AG10803 (cell line): ENCODE measurements at places on chromosomes 4 and X.

DNA sequence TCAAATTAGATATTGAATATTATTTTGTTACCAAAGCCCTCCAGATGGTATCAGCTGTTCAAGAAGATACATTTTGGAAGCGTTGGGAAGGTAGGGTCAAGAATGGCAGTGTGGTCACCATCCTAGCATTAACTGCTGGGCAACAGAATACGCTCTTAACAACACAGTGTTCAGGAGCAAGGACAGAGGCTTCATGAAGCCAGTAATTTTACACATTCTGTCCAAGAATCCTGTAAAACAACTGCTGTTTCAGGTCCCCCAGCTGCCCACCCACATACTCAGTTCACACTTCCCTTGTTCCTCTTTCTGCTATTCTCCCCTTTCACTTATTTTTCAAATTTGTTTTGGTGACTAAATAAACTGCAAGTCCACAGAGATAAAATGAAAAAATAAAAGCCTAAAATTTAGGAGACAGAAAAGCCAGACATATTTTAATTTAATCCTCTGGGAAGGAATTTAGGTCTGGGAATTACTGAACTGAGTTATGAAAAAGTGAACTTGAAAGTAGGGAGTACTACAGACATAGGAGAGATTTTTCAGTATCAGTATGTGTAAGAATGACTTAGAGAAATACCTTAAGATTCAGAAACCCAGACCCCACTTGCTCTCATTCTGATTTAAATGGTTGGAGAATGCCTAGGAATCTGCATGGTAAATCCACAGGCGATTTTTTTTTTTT is 406.7 kb downstream of the MAPK10 start:
- no peak for DNase-seq

DNA sequence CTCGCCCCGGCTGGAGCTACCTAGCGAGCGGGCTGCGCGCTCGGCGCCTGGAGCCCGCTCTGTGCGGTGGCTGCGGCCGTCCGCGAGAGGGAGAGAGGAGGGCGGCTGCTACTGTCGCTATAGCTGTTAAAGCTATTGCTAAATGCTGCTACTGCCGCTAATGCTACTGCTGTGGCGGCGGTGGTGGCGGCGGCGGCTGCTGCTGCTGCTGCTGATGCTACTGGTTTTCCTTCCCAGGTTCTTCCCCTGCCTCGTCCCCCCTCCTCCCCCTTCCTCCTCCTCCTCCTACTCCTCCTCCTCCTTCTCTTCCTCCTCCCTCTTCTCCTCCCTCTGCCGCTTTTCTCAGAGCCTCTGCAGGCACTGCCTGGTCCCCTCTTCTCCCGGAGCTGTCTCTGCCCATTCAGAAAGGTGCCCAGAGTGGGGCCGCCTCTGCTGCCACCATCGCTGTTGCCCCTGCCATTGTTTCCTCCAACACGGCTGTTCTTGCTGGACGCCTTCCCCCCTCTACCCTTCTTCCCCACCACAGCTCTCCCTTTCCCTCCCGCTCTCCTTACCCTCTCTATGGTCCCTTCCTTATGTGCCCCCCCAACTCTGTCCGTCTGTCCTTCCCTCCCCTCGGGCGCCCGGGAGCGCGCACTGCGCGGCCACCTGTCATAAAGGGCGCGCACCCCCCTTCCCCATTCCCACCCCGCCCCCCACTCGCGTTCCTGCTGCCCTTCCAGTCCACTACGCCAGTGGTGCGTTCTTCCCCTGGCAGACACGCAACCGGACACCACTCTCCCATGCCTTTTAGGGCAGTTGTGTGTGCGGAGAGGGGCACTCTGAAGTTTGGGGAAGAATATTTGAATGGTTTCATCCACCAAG is at the start of gene NEXMIF:
Gene NEXMIF, minus strand, starts transcription at position 228 of the 864 bp plus-strand sequence.
- DNase-seq = peak; percentile 9

DNA sequence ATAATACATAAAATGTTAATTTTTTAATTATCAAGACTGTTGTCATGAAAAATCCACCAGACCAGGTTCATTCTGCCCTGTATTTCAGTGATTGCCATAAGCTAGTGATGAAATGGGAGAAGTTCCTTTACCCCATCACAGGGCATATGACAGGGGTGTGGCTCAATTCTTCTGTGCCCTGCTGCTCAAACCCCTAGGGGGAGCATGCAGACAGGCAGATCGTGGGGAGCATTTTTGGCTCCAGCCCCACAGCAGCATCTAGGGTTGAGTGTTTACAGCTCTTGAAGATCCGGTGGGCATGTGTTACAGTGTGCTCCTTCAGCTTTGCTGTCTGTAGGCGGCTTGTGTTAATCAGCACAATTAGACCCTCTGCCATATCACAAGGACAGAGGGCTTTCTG is 700.7 kb downstream of the PCDH18 start:
- DNase-seq = no peak

DNA sequence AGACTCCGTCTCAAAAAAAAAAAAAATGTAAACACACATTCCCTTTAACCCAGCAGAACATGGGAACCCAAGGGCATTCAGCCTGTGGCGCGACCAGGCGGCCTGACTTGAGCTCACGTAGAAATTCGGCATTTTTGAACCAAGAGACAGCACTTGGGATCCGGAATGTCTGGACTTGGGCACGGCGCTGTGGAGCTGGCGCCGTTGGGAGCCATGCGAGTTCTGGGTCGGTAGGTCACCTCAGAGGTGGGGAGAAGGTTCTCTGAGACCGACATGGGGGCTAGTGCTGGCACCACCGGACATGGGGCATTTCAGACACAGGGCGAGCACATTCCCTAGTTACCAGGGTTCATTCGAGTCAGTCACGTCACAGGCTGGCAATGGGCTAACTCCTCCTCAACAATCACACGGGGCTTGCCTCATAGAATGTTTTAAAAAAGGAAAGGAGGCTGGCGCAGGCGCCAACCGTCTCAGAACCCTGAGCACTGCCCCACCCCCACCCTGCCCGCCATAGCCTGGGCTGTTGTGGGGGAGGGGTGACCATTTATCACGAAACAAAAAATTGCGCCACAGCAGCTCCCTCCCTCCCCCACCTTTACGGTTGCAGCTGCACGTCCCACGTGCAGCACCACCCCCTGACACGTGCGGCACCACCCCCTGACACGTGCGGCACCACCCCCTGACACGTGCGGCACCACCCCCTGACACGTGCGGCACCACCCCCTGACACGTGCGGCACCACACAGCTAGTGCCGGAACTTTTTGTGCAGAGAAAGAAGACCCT is at the start of gene TEX28:
Gene TEX28, minus strand, starts transcription at position 334 of the 784 bp plus-strand sequence. CDS start 3,007 bp downstream, outside the sequence.
- DNase-seq = no peak

- DNase-seq = peak; percentile 39
Measured at GRCh38 chr4:110480746-110481271, 4.9 kb downstream of the ENPEP start.

- DNase-seq = peak; percentile 94
Measured at GRCh38 chr4:16626945-16627344, 271.5 kb downstream of the LDB2 start.

GRCh38 chr4:83083925-83084475 is 30.5 kb downstream of the PLAC8 start:
- DNase-seq = no peak

- DNase-seq = no peak
Measured at GRCh38 chrX:53281963-53282695, 745 bp upstream of the IQSEC2 start.

DNA sequence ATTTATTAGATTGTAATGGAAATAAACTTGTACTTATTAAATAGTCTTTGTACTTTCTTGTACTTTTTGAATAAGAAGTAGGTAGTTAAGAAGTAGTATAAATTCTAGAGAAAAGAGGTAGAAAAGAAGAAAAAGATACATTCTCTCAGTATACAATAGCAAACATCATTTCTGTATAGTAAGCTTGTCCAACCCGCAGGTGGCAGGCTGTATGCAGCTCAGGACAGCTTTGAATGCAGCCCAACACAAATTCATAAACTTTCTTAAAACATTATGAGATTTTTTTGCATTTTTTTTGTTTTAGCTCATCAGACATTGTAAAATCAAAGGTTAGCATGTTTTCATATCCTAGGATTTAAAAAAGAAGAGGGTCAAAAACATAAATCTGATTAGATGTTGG is 441.6 kb downstream of the DTHD1 start:
- DNase-seq = no peak

DNA sequence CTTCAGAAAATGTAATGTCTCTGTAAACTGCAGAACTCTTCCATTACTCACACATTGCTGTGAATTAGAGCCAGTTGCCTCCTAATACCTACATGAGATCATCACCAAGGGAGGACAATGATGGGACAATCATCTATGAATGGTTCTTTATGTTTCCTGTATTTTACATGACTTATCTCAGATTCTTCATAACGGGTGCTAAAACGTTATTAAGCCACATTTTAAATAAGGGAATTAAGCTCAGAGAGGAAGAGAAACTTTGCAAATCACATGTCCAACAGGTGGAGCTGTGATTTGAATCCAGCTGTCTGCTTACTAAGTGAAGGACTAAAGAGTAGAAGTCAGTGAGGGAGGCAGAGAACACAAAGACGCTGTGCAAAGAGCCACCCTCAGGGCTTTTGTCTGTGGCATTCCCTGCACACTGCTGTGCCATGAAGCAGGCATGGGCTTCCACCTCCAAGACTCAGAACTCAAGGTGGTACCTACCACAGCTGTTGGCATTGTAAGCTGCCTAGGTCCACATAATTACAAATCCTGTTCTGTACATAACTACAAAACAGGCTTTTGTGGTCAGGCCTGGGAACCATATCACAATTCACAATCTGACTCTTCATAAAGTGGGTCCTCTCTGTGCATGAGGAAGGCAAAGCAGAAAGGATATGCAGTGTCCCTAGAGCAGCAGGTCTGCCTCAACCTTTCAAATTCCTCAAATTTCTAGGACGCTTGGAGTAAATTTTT is 12.8 kb downstream of the TBC1D9 start:
- peak; percentile 34 for DNase-seq

DNA sequence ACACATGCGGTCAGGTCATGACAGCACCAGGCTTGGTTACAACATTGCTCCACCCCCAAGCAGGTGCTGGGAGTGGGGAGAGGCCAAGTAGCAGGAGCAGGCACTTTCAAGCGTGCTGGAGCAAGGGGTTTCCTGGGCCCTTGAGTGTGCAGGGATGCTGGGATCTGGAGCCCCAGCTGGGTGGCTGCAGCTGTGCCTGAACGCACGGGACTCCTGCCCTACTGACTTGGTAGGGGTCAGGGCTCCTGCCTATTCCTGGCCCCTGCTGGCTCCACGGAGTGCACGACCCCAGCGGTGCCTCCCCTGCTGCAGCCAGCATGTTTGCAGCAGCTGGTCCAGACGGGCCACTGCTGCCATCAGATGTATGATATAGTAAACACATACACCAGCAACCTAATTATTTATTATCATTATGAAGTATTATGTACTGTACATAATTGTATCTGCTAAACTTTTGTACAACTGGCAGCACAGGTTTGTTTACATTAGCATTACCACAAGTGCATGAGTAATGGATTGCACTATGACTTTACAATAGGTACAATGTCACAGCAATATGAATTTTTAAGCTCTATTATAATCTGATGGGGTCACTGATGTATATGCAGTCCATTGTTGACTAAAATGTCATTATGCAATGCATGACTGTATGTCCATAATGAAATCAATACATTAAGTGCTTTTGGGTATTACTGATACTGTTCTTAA is 620.6 kb downstream of the RAPGEF2 start:
- no peak for DNase-seq

DNA sequence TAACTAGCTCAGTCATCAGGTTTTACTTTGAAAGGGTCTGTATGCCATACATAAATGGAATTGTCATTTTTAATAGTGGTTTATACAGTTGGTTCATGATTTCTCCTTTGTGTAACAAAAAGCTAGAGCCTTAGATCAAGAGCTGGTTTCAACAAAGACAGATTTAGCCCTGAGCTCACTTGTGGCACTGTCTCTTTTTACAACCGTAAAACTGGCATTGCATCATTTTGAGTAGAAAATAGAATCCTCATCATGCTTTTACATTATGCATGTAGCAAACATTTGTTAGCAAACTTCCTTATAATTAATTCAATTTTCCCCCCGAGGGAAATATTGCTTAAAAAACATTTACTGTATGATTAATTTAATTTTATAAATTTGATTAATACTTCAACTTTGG is 1871.5 kb downstream of the ARAP2 start:
- no peak for DNase-seq

DNA sequence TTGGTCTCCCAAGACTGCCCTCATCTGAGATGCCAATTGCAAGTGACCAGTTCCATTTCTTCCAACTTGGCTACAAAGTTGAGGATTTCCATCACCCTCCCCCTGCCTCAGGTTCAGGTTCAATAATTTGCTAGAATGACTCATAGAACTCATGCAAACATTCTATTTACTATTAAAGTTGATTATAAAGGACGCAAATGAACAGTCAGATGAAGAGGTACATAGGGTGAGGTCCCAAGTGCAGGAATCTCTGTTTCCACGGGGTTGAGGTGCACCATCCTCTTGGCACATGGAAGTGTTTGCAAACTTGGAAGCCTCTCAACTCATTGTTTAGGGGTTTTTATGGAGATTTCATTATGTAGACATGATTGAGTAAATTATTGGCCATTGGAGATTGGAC is 41.0 kb downstream of the FGFBP1 start:
- no peak for DNase-seq

DNA sequence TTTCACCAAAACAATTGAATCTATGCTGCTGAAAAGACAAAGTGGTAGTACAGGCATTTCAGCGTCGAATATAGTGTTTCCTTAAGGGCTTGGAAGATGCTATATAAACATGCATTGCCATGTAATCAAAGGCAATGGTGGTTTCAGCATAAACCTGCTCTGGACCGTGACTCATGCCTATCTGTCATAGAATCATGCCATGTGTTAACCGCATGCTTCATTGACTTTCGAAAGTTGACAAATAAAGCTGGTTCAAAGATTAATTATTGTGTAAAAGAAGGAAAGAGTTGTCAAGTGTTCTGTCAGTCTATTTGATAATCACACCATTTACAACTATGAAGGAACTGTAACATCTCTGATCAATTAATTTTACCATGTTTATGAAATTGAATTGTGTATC is 83.2 kb downstream of the FUNDC1 start:
- no peak for DNase-seq

- no peak for DNase-seq
Measured at GRCh38 chrX:150531467-150531866, 37.0 kb upstream of the MTM1 start.

- no peak for DNase-seq
Measured at GRCh38 chr4:116015062-116015461, 901.6 kb upstream of the NDST4 start.

GRCh38 chr4:147327322-147327721 is 153.6 kb upstream of the EDNRA start:
- DNase-seq = no peak

GRCh38 chrX:128759745-128760144 is 707.5 kb upstream of the ACTRT1 start:
- DNase-seq = no peak

DNA sequence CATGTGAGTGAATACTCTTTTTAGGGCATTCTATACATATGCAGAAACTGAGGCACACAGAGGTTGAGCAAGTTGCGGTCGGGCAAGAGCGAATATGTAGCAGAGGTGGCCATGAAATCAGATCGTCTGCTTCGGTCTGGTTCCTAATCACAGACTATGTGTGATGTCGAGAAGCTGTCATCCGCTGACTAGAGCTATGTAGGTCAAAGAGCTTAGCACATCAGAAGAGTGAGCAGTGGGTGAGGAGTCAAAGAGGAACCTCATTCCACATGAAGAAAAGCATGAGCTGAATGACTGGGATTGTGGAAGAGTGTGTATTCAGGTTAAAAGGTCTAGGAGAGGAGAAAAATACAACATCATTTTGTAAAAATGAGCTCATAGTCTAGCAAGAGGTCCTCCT is 19.0 kb downstream of the GAB3 start:
- DNase-seq = no peak
